Activated CD8-positive, alpha-beta T cell treated with anti-CD3 and anti-CD28 coated beads for 36 hours (primary cell): ENCODE measurements at places on chromosomes 13 and 19. TPM values are rescaled to one million over a fixed set of nuclear protein-coding genes. Genes with fewer than 3 reads are reported as not detected.

Gene CEACAM8
- not detected for total RNA-seq

Gene ERVK3-1
- total RNA-seq = 43.0 TPM

Gene RXFP2
- not detected for total RNA-seq

Gene PTPRH
- not detected for total RNA-seq

DNA sequence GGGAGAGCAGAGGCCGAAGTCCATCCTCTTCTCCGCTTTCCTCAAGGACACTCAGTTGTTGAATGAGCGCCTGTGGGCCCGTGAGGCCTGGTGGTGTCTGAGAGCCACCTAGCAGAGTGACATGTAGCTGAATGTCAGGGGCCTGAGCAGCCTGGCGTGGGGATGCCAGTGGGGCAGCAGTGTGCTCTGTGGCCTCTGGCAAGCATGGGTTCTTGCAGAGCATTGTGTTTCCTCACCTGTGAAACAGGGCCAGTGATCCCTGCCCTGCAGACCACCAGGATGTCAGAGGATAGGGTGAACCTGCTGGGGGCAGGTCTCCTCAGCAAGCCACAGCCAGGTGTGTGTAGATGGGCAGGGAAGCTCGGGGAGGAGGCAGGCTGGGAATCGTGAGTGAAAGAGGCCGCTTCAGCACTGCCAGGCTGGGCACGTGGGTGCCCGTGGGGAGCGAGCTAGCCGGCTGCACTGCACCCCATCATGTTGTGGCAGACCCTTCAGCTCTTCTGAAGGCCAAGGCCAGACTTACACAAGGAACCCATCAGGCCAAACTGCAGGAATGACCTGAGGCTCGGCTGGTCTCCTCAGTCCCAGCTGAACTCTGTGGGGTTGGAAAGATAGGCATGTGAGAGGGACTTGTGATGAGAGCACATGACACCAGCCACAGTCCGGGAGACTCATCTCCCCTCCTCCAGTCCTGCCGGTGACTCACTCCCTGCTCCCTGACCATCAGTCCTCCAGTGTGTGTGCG, 5.0 kb downstream of the PPP1R37 start:
- DNase-seq = no peak

- DNase-seq = no peak
Measured at GRCh38 chr19:45526143-45526542, 18.9 kb downstream of the VASP start.

DNA sequence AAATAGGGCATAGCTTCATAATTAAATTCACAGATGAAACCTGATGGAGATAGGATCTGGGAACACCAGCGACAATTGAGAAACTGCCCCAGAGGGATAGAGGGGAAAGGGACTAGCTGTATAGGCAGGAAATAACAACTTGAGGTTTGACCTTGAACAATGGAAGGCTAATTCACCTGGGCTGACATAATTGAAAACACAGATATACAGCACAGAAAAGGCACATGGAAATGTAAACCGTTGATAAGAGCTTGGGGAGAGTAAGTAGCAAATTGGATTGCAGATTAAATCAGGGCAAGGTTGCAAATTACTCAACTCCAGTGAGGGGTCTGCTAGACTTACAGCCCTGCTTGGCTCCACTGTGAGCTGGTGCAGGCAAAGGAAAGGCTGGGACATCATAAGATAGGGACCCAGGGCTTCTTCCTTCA, 246.7 kb downstream of the DLEU7 start:
- no peak for DNase-seq

GRCh38 chr19:28694812-28695211, 518.1 kb downstream of the UQCRFS1 start:
- no peak for DNase-seq

DNA sequence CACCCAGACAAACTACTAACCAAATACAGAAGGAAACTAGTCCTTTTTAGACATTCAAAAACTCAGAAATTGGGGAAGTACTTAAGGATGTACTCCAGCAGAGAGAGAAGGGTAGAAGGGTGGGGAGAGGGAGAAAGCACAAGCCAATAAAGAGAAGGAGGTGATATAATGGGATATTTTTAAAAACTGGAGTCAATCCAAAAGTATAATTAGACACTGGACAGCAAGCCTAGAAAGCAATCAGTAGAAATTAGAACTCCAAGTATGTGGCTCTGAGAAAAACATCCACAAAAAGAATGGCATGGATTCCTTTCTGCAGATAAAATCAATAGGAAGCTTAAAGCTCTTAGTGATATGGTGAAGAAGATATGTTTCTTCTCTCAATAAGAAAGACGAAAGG, 55.8 kb downstream of the PEPD start:
- no peak for DNase-seq

GRCh38 chr13:112711528-112712265, 21.9 kb downstream of the ATP11A start:
- peak; percentile 46 for DNase-seq

DNA sequence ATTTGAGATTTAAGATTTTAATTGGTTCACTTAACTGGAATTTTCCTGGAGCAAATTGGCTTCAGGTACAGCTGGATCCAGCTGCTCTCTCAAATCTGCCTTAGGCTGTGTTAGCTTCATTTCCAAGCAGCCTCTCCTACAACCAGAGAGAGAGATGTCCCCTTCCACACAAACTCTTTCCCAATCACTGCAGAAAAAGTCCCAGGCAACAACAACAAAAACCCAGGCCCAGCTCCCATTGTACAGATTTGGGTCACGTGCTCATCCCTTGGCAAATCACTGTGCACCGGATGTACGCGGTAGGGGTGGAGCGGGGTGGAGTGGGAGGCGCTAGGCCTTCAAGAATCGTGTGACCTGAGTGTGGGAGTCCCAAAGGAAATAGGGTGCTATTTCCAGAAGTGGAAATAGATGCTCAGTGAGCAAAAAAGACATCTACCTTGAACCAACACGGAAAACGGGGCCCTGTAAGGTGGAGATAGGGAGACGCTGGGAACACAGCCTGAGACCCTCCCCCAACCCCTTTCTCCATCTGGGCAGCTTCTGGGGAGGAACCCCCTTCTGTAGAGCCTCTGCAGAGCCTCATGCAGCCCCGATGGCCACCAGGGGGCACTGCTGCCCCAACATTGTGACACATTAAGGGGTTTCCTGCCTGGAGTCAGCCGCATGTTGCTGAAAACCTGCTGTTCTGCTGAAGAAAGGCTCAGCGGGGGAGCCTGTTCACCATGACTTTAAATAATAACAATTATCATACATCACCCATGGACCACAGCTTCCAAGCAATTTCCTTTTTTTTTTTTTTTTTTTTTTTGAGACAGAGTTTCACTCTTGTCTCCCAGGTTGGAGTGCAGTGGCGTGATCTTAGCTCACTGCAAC, 25.4 kb downstream of the HPN start:
- peak; percentile 97 for DNase-seq

GRCh38 chr13:111614613-111615012, 294.2 kb downstream of the TEX29 start:
- no peak for DNase-seq

DNA sequence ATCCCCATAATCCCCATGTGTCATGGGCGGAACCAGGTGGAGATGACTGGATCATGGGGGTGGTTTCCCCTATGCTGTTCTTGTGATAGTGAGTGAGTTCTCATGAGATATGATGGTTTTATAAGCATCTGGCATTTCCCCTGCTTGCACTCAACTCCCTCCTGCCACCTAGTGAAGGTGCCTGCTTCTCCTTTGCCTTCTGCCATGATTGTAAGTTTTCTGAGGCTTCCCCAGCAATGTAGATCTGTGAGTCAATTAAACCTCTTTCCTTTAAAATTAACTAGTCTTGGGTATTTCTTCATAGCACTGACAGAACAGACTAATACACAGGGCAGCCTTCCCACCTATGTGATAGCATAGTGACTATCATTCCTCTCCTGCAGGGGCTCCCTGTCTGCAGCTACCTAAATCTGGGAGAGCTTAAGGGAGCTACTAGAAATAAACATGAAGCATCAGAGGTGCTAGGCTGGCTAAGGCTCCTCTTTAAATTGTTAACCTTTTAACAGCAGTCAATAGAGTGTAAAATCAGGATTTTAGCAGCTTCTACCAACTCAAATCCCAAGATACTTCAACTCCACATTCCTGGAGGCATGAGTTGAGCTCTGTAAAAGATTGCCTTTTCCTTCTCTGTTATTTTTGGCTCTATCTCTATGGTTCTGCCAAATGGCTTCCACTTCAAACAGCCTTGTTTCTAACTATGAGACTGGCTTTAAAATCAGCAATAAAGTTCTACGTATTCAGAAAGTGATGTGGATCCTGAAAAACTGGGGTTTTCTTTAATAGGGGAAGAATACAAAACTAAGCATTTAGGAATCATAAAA, 112.3 kb downstream of the VWA8 start:
- no peak for DNase-seq

- no peak for DNase-seq
Measured at GRCh38 chr13:27730191-27730590, 62.1 kb upstream of the GSX1 start.

DNA sequence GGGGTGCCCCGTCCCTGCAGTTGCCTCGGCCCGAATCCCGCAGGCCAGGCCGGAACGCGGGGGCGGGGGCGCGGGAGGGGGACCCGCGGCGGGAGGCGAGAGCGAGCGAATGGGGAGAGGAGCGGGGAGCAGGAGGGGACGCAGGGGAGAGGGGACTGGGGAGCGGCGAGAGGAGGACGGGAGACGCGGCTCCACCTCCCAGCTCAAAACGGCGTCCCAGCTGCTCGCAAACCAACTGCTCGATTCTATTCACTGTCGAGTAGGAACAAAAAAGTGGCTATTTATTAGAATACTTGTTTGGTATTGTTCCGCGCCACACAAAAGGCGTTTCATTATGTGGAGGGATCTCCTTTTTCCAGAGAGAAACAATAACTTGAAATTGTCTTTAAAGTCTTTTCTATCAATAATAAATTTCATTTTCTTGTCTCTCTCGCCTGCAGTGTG, 10.6 kb upstream of the SOX1 start:
- no peak for DNase-seq

DNA sequence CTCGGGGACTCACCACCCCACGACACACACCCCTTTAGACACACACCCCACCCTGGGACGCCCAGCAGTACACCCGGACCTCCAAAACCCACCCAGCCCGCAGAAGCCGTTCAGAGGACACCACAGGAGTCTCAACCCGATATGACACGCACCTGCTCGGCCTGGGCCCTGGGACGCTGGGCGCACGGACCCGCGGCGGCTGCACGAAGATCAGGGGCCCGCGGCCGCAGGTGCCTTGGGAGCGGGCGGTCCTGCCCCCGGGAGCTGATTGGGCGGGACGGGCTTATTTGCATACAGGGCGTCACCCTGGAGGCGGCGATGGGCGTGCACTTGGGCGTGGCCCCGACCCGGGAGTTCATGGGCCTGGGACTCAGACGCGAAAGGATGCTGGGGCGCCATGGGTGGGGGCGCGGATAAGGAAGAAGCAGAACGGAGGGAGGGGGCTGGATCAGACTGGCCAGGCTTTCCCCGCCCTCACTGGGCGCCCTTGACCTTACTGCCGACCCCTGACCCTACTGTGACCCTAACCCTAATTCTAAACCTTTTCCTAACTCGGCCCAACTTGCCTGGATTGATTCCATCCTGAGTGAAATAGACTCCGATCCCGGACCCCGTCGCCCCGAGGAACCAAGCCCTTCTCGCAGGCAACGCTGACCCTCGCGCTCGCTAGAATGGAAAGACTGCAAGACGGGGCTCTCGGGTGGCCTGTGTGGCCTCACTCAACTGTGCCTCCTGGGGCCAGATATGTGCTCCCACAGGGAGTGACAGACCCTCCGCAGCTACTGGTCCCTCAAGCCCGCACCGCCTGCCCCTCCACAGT, at the start of gene MEF2B:
MEF2B (minus strand) TSS at position 211 of the 820 bp plus-strand sequence. CDS start 19,528 bp downstream, outside the sequence.
- peak; percentile 87 for DNase-seq
